ENCODE measurements at places on chromosomes 7 and 10.

- no peak for DNase-seq
Observed at GRCh38 chr10:71435571-71436267, 39.0 kb downstream of the CDH23 start.

DNA sequence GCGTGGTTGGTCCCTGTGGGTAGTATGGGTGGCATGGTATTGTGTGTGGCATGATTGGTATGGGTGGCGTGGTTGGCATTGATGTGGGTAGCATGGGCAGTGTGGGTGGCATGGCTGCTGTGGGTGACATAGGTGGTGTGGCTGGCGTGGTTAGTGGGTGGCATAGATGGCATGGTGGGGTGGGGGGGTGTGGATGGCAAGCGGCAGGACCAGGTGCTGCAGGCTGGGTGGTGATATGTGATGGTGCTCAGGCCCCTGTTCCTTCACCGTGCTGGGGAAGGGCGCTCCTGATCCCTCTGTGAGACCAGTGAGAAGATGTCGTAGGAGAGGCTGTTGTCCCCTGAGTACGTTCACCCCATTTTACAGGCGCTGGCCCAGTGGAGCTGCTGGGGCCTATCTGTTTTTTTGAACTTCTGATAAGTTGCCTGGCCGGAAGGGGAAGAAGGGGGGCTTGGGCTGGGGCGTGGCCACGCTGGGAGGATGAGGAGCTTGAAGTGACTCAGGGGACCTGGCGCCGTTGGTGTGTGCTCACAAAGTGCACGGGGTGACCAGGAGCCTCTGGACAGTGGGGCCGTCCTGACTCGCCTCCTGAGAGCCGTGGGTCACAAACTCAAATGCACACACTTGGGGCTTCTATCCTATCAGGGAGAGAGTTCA lies 17.5 kb downstream of the INPP5A start:
- DNase-seq, result no peak

- no peak for DNase-seq
Observed at GRCh38 chr7:94264756-94265155, 129.9 kb upstream of the COL1A2 start.

GRCh38 chr10:70970830-70971229 lies 82.5 kb upstream of the PCBD1 start:
- DNase-seq, result no peak

- DNase-seq, result no peak
Observed at GRCh38 chr7:10225275-10225674, 748.4 kb upstream of the PHF14 start.
